ENCODE measurements at places on chromosomes 1 and 21. TPM values are rescaled to one million over a fixed set of nuclear protein-coding genes. Genes with fewer than 3 reads are reported as not detected.

GRCh38 chr1:235327559-235328270, at the start of gene ARID4B:
Gene ARID4B (minus strand): TSS chr1:235328179. CDS start chr1:235326919, 1,260 bp downstream.
- DNase-seq = no peak

The SPRR1B gene
- total RNA-seq = not detected

The NKAIN1 gene
- total RNA-seq = 0.42 TPM

GRCh38 chr1:35532497-35533223, 24.5 kb downstream of the KIAA0319L start:
- DNase-seq = no peak

GRCh38 chr1:86739648-86740509, 35.5 kb downstream of the SH3GLB1 start:
- DNase-seq = peak; percentile 30

The S100A2 gene
- total RNA-seq = 0.50 TPM

The GPR153 gene
- 0.85 TPM for total RNA-seq

- DNase-seq = no peak
Observed at GRCh38 chr1:206891412-206891811, 5.8 kb upstream of the IL24 start.

DNA sequence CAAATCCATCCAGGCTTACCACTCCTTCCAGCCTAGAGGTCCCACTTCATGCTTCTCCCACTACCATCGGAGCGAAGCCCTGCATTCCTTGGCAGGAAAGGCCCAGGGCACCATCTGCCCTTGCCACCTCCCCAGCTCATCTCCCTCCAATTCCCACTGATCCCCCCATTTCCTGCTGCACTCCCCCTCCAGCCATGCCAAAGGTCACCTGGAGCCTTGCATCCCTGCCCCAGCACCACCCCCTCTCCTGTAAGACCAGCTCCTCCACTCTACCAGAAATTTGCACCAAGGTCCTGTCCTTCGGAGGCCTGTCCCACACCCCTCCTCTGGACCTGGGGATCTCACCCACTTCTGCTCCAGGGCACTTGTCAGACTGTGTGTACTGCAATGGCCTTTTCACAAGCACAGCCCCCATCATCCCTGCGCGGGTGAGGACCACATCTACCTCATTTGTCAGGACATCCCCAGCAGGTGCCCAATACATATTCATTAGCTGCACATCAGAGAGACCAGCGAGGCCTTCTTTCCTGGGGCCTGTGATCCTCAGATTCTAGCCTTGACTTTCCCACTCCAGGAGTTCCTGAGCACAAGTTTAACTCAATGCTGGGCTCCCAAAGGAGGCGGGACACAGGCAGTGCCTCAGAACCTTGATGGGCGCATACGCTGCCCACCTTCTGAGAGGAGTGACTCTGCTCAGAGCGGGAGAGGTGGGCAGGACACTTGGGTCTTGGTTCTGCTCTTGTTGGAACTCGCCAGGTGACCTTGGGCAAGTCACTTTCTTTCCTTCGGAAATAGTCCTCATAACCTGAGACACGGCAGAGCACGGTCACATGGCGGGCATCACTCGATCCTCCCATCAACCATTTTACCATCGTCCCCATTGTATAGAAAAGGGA, 49.9 kb upstream of the EDN2 start:
- DNase-seq = no peak

The MPZL1 gene
- 14.1 TPM for total RNA-seq

The BRINP3 gene
- not detected for total RNA-seq

DNA sequence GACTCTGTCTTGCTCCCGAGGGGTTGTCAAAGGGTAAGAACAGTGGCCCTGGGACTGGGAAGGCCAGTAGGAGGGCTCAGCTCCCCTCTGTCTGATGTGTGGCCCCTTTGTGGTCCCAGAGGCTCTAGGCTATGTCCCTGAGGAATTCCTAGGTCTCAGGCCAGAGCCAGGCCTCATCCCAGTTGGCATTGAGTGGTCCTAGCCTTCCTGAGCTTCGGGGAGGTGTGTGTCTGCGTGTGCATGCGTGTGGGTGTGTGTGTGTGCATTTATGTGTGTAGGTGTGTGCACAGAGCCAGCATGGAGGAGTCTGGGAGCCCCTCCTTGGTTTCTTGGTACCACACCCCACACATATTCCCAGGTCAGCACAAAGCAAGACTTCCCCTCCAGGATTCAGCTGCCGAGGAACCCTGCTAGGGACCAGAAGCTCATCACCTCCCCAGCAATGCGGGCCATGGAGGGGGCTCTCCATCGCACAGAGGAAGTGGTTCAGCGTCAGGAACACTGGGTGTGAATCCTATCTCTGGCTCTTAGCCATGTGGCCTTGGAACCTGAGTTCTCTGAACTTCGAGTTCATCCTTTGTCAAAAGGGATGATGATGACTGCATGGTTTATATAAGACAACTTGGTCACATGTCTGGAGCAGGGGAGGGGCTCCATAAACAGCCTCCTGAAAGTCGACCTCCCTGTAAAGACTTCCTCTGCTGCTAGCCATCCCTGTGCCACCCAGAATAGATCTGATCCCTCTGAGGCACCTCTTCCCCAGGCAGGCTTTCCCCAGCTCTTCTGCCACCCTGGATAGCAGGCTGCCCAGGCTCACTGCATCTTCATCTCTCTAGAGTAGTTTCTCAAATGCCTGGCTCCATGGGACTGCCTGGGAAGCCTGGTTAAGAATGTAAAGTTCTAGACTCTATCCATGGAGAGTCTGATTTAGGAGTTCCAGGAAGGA, 8.3 kb upstream of the EPS8L3 start:
- no peak for DNase-seq

DNA sequence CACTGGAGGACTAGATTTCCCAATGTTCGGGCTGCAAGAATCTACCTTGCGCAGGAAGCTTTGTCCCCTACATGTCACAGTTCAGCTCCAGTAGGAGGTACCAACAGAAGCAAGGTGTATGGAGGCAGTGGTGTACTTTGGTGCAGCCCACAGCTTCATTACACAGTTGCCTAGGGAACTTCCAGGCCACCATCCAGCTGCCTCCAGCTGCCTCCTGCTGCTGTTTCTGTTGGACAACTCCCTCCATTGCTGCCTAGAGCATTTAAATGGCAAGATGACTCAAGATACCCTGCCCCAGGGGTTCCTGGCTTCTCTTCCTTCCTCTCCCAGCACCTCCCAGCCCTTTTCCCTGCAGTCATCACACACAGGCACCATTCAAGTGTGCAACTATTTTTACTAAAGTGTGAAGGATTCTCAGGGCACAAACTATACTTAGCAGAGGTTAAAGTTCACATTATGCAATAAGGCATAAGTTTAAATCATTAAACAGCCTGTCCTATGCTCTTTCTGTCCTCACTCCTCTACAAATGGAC, 39.0 kb upstream of the ATP1A1 start:
- DNase-seq = no peak

The KCNJ15 gene
- total RNA-seq = not detected

GRCh38 chr1:214896921-214897320, 185.6 kb upstream of the KCNK2 start:
- DNase-seq = no peak

The LIN28A gene
- not detected for total RNA-seq

- DNase-seq = no peak
Observed at GRCh38 chr1:230781594-230781993, 34.4 kb downstream of the CAPN9 start.

- no peak for DNase-seq
Observed at GRCh38 chr1:153057375-153057774, at the start of gene SPRR2A. Gene SPRR2A (minus strand): TSS chr1:153057512. CDS start chr1:153056735, 777 bp downstream.

- DNase-seq = no peak
Observed at GRCh38 chr1:110341872-110342331, 2.7 kb downstream of the RBM15 start.

- DNase-seq = no peak
Observed at GRCh38 chr1:207878939-207879338, 32.0 kb downstream of the CD34 start.

DNA sequence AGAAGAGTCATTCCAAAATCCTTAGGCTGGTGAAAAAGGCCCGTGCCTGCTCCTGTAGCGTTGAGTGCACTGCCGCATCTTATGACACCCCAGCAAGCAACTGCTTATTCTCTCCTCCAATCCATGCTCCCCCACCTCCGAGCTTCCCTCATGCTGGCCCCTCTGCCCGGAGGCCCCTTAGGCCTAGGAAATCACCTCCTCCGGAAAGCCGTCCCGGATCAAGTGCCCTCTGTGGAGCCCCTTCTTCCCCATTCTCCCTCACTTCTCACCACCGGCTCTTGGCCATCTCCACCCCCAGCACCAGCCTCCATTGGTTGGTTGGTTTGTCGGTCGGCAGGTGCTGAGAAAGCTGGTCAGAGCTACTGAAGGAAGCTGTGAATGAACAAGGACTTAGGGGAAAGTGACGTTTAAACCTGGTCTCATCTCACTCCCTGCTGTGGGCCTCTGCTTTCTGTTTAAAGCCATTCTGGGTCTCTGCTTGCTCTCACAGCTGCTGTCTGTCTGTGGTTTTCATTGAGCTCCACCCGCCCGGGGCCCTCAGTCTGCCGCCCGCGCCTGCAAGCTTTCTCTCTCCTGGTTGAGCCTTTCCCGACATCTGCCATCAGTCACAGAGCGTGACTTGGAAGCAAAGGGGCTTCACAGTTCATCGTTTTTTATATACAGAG, 122.2 kb downstream of the KCNN3 start:
- peak; percentile 76 for DNase-seq

DNA sequence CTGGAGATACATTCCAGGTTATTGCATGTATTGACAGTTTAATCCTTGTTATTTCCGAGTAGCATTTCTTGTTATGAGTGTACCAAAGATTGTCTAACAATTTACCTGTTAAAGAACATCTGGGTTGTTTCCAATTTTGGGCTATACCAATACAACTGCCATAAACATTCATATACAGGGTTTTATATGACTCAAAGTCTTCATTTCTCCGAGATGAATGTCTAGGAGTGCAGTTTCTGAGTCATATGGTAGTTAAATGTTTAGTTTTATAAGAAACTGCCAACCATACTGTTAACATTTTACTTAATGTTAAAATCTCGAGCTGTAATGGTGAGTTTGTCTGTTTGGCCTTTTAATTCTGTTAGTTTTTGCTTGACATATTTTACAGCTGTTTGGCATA, 10.0 kb downstream of the RAB4A start:
- DNase-seq = no peak

The BEND5 gene
- 2.5 TPM for total RNA-seq

DNA sequence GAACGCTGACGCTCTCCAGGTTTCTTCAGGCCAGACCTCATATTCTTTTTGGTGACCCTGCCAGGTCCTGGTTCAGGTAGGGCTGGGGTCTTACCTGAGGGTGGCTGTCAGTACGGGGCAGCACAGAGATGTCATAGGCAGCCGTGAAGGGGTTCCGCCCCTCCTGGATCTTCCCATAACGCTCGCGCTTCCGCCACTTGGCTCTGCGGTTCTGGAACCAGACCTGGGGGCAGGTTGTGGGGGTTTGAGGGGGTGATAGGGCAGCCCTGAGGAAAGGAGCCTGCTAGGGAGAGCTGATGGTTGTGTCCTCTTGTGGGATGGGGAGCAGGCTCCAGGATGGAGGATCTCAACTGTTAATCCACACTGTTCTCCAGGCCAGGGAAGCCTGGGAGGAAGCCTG, 9.1 kb downstream of the ALX3 start:
- DNase-seq = no peak

The FAM43B gene
- not detected for total RNA-seq

The GJA8 gene
- not detected for total RNA-seq

DNA sequence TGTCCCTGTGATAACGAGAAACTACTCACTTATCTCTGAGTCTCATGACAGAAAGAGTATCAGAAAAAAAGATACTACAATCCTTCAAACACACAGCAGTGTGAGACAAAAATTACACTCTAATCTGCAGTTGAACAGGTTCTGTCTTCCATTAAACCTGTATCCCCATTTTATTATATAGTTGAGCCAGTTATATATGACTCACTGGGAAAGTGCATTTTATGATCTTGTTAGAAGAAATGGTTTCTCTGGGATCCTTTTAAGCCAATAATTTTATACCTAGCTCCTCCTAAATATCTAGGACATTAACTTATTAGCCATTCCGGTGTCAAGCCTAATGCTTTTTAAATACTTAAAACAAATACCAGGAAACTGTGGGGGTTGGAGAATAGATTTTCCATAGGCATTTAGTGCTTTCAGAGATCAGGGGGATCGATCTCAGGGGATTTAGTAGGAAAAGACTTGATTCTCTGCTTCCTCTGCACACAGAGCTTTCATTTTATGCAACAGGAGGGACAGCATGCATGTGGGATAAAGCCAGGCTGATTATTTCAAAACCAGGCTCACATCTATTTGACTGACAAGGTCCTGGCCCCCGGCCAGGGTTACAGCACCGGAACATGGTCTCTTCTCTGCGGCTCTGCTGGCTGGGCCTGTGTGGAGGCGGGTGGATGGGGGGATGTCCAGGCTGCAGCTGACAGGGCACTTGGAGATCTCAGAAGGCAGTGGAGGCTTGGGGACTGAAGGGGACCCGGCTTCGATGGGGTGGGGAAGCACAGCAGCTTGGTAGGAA, 310.6 kb downstream of the DISC1 start:
- DNase-seq = no peak

- DNase-seq = no peak
Observed at GRCh38 chr1:225242611-225243010, 185.2 kb downstream of the LBR start.

DNA sequence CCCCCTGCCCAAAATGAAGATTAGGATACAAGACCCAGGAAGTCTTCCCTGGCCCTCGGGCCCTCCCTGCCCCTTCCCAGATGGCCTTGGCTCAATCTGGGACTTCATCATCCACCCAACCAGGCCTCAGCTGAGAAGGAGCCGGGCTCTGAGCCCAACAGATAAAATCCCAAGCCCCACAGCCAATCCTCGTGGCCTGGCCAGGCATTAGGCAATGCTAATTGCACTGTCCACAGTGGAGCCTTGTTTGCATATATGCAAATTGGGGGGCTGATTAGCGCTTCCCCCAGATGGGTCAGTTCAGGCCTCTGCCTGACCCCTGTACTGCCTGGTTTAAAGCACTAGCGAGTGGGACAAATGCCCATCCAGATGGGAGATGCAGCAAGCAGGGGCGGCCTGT, 34.9 kb downstream of the IGSF21 start:
- no peak for DNase-seq

Measured in activated CD4-positive, alpha-beta T cell treated with anti-CD3 and anti-CD28 coated beads, Interleukin-2, amount 10 ng/mL, durations not matched to agents 7 days and 5 days (primary cell).